ENCODE measurements at places on chromosomes 4 and X.

DNA sequence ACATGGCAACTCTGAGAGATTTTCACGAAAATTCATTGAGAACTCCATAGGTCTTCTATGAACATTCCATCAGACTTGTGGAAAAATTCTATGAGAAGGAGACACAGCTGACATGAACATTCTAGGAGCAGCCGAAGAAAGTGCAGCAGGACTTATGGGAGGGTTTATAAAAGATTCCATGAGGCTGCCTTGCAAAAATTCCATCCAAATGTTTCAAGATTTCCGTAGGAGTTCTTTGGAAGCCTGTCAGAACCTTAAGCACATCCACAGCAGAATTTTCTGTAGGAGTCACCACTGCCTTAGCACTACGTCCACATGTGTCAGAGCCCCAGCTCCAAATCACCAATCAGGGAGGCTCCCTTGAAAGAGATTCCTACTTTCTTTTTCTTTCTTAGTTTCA is 67.0 kb upstream of the MSX1 start:
- no peak for DNase-seq

DNA sequence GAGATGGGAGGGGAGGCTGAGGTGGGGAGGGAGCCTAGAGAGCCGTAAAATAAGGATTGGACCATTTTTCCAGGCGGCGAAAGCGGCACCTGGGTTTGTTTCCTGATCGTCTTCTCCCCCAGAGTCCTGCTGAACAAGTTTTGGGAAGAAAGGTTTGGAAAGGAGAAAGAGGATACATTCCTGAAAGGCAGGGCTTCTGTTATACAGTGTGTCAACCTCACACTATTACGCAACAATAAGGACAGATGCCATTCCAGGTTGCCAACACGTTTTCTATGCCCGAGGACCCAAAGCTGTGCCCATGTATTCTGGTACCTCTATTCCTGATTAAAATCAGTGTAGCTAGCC is 658 bp downstream of the SCOC start:
- no peak for DNase-seq

- DNase-seq, result no peak
These were observed 40.4 kb upstream of the TLR2 start for GRCh38 chr4:153643406-153644383.

- DNase-seq, result no peak
These were observed 37.2 kb downstream of the TMEM47 start for GRCh38 chrX:34619920-34620319.

DNA sequence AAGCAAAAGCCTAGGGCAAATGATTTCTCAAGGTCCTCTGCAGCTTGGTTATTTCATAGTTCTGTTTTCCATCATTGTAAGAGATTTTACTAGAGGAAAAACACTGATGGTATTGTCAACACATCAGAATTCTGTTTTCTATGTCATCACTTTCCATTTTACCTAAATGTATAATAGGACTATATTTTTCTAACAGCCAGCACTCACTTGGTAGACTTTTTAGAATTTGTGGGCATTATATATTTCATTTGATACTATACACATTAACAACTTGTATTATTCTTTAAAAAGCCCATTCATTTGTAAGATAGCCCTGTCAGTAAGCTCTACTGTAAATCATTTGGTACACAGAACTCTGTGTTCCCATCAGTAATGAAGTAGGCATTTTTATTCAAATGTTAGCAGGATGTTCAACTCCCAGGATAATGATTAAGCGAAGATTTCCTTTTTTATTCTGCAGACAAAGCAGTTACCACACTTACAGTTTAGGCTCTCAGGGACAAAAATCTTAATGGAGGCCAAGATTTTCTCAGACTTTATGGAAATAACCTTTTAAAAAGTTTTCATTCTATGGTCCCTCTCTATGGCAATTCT is 143.6 kb upstream of the TEX13C start:
- DNase-seq, result no peak

GRCh38 chr4:124183926-124184325 is 528.6 kb downstream of the ANKRD50 start:
- no peak for DNase-seq

DNA sequence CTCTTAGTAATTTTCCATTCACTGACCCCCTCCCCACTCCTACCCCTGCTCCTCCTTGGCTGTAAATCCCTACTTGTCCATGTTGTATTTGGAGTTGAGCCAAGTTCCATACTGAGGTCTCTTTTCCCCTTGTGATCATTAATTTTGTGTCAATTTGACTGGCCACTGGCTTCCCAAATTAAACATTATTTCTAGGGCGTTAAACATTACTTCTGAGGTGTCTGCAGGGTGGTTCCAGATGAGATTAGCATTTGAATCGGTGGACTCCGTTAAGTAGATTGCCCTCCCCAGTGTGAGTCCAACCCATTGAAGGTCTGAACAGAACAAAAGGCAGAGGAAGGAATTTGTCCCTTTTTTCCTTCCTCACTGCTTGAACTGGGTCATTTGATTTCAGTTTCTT is 25.7 kb downstream of the SLC39A8 start:
- no peak for DNase-seq

DNA sequence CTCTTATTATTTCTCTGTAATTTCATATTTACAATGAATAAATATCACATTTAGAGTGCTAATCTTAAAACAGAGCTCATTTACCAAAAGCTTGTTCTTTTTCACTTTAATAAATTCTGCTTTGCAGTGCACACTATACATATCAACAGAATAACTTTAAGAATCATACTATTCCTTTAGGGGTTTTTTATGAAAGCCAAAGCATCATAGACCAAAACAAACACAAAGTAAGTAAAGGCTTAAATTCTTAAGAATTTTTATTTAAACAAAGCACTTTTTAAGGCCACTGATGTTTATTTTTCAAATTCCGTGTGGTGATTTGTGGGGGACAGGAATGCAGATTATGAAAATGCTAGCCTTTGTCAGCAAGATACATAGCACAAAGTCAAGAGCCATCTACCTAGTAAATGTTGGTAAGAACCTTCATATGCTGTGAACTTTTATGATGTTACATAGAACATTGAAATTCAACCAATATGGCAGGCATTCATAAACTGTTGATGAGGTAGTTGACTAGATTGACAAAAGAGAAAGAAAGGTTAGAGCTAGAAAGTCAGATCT is 17.8 kb downstream of the TIGD2 start:
- DNase-seq, result no peak

DNA sequence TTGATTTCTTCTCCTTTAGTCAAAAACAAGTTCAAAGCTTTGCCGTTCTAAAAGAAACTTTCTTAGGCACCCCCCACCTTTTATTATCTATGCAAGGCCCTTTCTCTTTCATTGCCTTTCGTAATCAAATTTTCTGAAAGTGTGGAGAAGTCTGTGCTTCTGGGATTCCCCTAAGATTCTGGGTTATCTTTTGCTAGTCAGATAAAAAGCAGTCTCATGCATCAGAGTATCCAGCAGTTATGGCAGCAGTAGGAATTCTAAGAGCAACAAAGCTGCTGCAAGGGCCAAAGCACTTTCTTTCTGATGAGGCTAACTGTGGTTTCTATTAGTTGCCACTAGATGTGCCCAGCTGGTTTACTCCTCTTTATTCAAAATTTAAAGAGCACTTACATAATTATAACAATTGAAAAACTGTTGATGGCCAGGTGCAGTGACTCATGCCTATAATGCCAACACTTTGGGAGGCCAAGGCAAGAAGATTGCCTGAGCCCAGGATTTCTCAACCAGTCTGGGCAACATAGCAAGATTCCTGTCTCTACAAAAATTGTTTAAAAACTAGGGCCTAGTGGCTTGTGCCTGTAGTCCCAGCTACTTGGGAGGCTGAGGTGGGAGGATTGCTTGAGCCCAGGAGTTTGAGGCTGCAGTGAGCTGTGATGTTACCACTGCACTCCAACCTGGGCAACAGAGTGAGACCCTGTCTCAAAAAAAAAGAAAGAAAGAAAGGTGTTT is 296.2 kb downstream of the PAPSS1 start:
- no peak for DNase-seq

DNA sequence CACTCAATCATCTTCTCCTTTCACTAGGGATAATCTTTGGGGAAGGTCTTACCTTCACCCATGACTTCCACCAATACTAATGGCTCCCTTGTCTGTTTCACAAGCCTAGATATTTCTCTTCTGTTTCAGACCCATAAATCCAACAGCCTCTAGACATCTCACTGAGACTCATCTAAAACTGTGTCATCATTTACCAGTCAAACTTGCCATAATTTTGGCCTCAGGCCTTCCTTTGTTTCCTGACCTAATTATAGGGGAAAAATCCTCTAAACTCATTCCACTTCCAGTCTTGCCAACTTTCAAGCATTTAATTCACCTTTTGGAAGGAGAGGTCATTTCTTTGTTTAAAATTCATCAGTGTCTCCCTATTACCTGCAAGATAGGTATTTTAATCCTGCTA is 181.0 kb upstream of the CNKSR2 start:
- no peak for DNase-seq

DNA sequence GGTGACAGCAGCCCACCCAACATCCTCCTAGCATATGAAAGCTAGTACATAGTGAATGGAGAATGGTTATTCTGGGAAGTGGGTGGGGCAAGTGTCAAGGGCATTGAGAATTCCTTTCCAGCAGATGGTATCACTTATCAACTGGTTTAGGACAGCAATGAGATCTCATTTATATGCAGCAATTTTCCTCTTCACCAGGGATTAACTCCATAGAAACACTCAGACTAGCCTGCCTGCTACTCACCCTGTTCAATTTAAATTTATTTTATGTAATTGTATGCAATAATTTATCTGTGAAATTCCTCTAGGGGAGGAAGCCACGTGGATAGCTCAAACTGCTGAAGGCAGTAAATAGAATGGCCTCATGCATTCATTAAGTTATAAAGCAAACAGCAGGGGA is 101.6 kb upstream of the MID1IP1 start:
- DNase-seq, result no peak

DNA sequence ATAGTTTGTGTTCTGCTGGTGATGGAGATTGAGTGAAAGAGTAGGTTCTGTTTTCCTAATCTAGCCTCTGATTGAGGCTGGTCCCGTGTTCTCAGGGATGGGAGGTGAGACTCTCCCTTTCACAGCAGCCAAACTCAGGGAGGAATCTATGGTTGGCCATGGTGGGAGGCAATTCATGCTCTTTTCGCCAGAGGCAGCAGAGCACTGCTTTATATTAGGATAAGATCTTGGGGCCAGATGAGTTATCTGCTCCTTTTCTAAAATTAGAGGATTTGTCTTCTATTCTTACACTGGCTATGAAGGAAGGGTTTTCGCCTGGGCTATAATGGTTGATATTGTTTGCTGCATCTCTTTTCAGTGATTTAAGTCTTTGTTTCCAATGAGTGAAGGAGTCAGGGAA is 63.9 kb upstream of the NLGN4X start:
- no peak for DNase-seq

DNA sequence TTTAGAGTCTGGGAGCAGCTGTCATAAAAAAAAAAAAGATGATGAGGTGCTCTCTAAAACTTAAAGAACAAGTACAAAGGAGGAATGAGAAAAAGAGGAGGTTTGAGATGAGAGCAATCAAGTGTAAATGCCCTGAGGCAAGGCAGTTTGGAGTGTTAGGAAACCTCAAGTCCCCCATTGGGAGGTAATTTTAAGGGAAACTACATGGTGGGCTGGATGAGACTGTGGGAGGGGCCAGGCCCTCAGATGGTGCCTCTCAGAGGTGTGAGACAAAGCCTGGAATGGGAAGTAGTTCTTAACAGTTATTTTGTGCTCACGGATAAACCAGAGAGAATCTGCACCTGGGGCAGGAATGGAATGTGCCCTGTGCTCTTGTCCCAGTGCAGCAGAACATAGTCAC is 1.9 kb upstream of the MAGEB3 start:
- DNase-seq, result no peak

DNA sequence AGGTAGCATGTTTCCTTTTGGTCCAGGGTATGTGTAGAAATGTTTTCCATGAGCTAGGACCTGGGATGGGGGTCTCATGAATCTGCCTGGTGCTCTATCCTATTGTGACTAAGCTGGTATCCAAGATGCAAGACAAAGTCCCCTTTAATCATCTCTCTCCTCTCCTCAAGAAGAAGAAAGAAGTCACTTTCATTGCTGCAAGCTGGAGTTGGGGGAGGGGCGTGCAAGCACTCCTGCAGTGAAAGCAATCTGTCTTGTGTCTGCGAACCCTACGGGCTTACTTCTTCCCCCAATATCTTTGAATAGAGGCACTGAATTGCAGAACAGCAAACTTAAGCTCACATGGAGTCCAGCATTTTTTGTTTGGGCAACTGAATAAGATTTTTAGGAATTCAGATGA is 27.2 kb upstream of the GRPR start:
- DNase-seq, result no peak

GRCh38 chr4:2436761-2437474 is 18.2 kb downstream of the CFAP99 start:
- no peak for DNase-seq

DNA sequence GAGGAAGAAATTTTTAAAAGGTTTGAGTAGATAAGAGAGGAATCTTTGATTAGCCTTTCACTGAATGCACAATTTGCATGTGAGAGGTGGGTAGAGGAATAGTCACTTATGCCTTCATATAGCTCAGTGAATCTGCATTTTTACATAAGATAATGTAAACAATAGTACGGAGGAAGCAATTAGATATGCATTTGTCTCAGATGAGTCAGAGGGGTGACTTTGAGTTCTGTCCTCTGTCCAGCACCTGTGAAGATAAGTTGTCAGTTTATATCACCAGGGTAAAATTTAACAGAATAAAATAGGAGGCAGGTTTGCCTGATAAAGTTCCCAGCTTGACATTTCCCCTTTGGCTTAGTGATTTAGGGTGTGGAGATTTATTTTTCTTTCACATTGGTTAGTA is 841.9 kb downstream of the PCDH18 start:
- DNase-seq, result no peak

- no peak for DNase-seq
These were observed 802.4 kb downstream of the TRIML1 start for GRCh38 chr4:188941524-188942119.

DNA sequence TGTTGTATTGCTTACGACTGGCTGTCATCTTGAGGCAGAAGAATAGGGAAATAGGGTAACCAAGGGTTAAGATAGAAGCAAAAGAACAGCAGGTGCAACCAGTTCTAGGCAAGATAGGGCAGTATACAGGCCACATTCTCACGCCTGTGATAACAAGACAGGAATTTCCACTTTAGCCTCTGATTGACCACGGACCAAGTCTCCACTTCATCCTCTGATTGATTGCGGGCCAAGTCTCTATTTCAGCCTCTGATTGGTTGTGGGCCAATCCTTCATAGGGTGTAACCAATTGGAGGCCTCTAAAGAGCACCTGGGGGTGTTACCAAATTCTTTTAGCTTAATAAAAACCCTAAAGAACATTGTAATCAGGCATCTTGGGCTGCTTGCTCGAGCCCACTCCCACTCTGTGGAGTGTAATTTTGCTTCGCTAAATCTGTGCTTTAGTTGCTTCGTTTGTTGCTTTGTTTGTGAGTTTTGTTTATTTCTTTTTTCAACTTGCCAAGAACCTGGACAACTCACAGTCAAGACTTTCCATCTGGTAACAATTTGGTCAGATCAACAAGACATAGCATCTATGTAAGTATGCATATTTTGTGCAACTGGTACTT is 8.7 kb upstream of the TBC1D9 start:
- no peak for DNase-seq

- DNase-seq, result no peak
These were observed 11.2 kb downstream of the HNRNPD start for GRCh38 chr4:82362565-82362964.
